ENCODE measurements at places on chromosomes 13 and 19.

DNA sequence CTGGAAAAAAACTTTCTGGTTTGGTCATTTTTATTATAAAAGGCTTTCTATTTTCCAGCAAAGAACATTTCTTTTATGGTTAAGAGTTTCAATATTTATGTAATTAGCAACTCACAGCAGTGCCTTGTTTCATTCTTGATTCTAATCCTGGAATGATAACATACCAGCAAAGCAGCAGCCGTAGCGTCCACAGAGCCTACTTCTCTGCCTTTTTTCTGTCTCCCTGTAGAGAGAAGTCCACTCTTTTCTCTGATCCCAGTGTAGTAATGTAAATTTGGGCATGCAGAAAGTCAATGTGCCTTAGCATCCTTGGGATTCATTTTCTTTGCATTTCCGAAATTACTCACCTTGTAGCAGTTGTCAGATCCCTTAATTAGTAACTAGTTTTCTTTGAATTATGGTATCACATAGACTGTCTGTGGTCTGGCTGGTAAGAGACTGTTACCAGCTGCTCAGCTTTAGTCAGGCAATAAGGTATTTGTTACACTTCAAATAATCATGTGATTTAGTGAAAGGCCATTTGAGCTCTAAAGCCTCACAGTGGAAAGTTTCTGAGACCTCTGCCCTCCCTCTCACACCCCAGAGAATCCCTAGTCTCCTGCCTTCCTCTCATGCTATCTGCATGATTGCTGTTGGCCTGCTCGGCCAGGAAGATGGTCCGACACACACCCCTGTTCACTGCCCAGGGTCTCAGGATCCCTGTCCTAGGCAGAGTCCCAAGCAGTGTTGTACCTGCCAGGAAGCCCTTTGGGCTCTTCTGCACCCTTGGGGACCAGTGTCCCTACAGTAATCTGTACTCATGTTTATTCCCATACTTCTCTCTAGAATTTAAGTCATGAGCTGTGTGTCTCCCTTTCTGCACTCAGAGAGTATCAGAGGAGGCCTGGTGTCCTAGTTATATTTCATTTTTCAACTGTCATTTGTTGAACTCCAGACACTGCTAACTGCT is 86.3 kb downstream of the LRCH1 start:
- no peak for DNase-seq

GRCh38 chr13:30319655-30320054 is 12.3 kb upstream of the KATNAL1 start:
- DNase-seq, result no peak

DNA sequence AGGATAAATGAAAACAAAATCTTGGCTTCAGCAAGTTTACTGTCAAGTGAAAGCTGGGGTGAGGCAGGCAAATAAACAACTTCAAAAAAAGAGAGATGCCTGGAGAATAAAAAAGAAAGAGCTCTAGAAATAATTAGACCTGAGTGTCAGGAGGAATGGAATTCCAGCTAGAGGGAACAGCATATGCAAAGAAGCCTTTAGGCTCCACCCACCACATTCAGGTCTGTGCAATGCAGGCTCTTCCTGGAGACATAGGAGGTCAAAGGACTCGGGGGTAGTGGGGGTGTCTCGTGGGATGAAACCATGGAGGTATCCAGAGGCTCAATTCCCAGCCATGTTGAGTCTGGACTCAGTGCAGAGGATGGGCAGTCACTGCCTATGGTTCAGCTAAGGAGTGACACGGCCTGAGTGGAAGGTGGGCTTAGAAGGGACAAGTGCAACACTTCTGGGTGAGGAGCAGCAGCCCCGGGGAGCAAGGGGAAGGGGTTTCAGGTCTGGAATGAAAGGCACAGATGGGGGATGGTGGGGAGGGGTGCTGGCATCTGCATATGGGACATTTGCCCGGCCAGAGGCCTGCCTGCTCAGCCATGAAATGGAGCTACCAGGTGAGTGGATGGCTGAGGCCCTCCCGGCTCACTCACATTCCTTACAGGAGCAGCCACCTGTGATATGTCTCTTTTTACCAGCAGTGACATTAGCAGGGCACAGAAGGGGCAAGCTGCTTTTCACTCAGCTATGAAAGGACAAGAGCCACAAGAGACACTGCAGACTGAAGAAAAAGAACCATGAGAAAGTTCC is 12.3 kb downstream of the LATS2 start:
- no peak for DNase-seq

GRCh38 chr19:55668603-55669348 is 6.2 kb upstream of the EPN1 start:
- no peak for DNase-seq

DNA sequence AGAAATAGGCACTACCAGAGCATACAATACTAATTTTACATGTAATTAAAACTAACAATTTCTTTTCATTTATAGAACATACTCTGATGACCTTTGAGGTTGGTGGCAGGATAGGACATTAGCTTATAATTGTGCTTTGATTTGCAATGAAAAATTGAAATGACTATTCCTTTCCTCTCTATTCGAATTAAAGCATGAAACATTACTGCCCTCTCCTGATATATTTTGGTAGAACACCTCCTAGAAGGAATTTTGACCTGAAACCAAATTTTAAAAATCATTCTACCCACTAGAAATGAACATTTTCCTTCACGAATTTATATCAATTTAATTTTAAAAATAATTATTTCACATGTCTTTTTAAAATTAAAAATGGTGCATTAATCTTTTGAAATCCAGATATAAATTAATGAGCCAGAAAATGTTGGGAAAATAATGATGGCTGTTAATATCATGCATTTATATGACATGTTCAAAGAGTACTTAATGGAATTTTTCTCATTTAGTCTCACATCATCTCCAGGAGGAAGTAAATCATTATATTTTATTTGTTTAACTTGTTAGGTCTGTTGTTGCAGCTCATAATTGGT is 556.3 kb upstream of the ARGLU1 start:
- no peak for DNase-seq

GRCh38 chr13:101219609-101220265 is 196.6 kb downstream of the NALCN start:
- no peak for DNase-seq

DNA sequence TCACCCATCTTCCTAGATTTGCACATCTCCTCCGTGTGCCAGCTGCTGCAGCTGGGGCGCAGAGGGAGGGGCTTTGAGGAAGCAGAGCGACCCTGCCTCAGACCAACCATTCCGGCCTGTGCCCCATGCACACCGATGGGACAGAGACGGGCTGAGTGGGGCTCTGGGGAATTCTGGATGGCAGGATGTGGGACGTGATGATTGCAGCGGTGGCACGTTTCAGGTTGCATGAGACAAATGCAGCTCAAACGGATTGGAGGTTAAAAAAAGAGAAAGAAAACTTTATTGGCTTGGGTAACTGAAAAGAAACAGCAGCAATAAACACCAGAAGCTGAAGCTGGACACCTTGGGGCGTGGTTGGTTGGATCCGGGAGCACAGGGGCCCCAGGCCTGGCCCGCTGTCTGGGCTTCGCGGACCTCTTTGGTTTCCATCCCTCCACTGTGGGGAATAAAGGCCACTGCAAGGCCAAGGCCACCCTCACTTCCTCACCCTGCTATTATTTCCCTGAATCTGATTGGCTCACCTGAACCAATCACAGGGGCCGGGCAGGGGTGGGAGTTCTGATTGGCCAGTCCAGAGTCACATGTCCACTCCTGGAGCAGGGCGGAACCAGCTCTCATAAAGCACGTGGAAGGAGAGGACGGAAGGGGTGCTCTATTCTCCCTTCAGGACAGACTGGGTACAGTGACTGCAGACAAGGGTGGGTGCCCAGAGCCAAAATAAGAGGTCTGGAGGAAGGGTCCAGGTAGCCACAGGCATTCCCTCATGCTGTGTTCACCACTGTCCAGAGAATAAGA is 6.1 kb upstream of the ZNF787 start:
- DNase-seq, result no peak

GRCh38 chr13:44591316-44591715 is 15.2 kb upstream of the TSC22D1 start:
- DNase-seq, result no peak

- no peak for DNase-seq
These were observed 549.5 kb downstream of the SLITRK1 start for GRCh38 chr13:83332751-83333150.

DNA sequence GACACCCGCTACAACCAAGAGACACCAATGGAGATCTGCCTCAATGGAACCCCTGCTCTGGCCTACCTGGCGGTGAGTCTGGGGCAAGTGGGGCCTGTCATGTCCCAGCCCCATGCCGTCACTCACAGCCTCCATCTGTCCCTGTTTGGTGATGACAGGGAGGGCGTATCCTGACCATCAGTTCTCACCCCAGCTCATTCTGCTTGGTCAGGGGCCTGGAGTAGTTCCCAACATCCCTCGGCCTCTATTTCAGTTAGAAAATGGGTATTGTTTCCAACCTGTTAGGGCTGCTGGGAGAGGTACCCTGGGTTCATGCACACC is 18.2 kb downstream of the HIPK4 start:
- no peak for DNase-seq

DNA sequence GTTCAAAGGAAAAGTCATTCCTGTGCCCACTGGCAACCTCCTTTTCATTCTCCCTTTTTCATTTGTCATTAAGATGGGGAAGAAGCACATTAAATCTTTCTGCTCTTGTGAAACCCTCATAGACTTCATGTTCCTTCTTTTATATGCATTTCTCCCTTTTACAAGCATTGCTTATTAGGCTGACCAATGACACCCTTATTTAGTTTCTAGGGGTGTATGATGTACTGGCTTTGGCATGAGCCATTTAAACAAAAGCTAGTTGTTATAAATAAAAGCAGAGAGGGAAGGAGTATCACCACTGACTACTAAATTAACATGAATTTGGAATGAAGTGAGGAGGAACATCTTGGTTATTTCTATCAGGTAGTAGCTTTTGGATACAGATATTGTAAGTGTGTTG is 68.2 kb upstream of the PCDH9 start:
- DNase-seq, result no peak

GRCh38 chr19:43329989-43330388 is 23.5 kb upstream of the CD177 start:
- no peak for DNase-seq

DNA sequence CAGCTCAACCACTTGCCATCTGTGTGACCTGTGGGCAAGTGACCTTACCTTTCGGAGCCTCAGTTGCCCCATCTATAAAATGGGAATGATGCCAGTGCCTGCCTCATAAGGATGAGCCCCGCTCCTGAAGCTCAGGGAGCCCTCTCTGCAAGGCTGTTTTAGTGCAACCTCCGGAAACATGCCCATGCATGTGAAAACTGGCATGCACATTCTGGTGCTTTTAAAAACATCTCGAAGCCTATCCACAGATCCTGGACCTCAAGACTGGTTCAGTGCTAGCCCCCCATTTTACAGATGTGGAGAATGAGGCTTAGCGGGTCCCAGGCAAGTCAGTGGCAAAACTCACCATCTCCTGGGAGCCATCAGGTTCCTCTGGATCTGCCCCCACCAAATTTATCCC is 5.6 kb downstream of the CADM4 start:
- DNase-seq, result no peak

GRCh38 chr13:75458696-75459422 is 23.1 kb downstream of the TBC1D4 start:
- DNase-seq, result no peak

GRCh38 chr19:50002386-50002960 is 22.7 kb downstream of the VRK3 start:
- no peak for DNase-seq

DNA sequence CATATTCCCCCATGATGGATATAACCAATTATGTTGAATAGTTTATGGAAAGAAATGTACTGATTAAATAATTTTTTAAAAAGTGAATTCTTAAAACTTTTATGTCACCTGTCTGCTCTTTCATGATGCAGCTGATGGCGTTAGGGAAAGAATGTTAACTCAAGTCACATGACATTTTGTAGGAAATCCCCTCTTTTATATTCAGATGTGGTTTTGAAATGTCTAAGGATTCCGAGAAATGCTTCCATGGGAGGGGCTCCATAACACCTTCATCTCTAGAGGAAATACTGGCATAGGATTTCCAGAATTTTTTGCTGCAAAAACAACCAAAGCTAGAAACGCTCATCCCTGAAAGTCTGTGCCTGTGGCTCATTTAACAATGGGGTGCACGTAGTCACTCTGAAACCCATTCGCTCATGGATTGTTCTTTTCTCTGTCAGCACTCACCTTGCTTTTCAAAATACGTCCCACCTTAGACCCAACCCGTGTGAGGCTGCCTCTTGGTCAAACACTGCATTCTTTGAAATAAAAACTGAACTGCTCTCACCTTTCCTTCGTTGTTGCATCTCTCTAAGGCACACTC is 288.9 kb downstream of the SHISA2 start:
- no peak for DNase-seq

- DNase-seq, result no peak
These were observed 9.0 kb downstream of the GCDH start for GRCh38 chr19:12899891-12900518.

DNA sequence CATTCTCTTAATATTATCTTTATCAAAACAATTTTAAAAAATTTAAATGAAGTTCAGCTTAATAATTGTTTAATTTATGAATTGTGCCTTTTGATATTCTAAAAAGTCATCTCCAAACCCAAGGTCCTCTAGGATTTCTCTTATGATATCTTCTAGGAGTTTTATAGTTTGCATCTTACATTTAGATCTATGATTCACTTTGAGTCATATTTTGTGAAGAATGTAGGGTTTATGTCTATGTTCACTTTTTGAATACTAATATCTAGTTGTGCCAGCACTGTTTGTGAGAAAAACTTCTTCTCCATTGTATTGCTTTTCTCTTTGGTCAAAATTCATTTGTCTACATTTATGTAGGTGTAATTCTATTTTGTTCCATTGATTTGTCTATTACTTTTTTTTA is 1068.4 kb upstream of the SPRY2 start:
- DNase-seq, result no peak

DNA sequence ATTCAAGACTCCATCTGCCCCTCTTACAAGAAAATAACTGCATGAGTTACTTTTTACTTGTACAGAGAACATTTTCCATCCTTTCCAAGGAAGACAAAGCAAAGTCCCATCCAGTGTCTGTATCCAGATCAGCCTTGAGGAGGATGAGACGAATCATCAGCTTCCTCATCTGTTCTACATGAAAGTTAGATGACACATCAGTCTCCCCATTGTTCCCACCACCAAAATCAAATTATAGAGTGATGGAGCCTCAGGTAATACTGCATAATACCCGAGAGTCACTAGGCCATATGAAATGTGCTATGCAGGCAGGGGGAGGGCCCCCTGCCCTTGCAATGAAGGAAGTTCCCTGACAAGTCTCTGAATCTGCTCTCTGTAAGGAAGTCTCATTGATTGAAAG is 1244.6 kb upstream of the SLC10A2 start:
- no peak for DNase-seq

DNA sequence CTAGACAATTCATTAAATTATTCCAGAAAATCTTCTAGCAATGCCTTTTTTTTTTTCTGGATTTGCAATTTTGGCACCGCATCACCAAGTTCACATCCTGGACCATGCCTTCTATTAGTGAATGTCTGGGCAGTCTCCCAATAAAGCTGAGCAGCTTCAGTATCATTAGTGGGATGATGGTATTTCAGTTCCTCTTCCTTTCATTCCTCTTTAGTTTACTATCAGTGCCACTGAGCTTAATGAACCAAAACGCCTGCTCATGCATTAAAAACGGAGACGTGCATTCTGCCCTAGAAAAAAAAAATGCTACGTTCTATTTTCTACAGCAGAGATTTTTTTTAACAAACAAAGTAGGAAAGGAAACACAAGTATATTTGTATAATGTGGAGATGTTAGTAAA is 343.0 kb downstream of the PCDH9 start:
- no peak for DNase-seq
